ENCODE measurements at places on chromosomes 6 and 20. TPM values are rescaled to one million over a fixed set of nuclear protein-coding genes. Genes with fewer than 3 reads are reported as not detected.
A peak's percentile ranks its signal among the peaks of the same experiment; 100 is the strongest.

DNA sequence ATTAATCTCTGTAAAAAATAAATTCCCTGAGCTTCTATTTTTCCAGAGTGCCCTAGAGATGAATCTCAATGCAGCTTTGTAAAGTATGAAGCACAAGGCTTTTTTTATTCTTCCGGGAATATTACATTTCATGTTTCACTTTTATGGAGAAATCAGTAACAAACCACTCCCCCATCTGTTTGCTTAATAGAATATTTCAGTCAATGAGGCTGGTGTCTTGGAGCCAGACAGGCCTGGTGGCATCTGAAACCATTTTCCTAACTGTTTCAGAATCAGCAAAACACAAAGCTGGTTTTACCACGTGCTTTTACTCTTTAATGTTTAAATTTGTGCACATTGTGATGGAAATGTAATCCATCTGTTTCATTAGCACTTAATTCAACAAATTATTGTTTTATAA, 400.8 kb upstream of the HSF2 start:
- DNase-seq, result no peak

DNA sequence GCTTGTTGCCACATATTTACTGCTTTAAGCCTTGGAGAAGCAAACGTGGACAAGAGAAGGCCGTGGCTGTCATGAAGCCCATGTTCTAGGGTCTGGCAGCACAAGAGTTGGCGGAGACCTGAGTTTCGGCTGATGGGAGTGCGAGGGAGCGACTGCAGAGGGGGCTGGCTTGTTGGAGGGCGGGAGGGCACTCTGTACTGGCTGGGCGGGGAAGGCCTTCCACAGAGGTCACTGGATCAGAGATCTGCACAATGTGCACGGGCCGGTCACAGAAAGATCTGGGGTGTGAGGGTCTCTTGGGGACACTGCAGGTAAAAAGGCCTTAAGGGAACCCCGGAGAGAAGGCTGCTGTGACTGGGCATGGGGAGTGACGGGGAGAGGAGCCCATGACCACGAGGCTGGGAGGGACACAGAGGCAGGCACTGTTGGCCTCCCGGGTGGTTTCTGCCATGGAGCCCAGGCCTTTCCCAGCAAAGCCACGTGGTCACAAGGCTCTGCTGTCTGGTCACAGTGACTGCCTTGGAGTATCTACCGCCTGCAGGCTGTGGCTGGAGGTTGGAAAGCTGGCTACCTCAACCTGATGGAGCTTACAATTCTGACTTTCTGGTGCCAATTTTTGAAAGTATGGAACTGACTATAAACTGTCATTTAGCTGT, 23.8 kb downstream of the FOXC1 start:
- DNase-seq, result no peak

DNA sequence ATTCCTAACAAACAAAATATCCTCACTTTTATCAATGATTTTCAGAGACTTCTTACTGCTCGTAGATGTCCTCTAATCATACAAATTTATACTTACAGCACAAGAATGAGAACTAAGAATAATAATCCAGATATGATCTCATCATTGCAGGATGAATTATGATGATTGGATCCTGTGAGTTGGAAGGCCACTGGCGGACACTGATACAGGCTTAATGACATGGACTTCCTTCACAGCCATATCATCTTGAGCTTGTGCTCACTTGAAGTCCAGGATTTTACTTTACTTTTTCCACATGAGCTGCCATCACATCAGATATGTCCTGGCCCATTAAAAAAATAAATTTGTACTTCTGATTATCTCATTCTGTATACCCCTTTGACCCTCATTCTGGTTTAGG, 94.3 kb downstream of the NKAIN2 start:
- no peak for DNase-seq

GRCh38 chr20:24314053-24314452, 155.4 kb upstream of the SYNDIG1 start:
- no peak for DNase-seq

GRCh38 chr20:36959242-36959641, 7.7 kb upstream of the SAMHD1 start:
- DNase-seq, result no peak

DNA sequence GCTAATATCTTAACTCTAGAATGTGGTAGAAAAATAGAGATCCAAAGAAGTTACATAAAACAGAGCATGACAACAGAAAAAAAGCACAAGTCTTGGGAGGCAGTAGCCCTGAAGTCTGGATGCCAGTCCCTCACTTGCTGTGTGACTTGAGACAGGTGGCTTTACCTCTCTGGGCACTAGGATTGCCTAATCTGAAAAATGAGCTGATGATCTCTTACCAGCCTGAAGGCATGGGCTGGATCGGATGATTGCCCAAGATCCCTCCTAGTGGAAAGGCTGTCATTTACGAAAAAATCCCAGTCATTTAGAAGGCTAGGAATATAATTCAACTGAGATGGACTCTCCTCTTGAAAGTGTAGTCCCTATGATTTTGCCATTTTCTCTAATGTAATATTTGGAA, 10.9 kb upstream of the GCM1 start:
- no peak for DNase-seq

DNA sequence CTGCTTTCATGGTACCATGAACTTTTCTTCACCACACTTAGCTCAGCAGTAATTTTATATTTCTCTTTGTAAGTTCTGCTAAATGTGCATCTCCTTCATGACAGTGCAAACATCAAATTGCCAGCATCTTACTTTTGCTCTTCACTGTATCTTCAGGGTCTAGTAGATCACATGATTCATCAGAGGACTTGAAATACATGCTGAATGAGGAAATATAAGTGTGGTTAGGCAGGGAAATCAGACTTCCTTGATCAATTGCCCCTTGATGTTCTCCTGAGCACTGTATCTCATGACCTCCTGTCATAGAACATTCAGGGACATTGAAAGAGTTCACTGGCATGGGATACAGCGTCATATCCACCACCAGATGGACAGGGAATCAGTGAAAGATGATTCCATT, 25.3 kb upstream of the POLR1H start:
- no peak for DNase-seq

DNA sequence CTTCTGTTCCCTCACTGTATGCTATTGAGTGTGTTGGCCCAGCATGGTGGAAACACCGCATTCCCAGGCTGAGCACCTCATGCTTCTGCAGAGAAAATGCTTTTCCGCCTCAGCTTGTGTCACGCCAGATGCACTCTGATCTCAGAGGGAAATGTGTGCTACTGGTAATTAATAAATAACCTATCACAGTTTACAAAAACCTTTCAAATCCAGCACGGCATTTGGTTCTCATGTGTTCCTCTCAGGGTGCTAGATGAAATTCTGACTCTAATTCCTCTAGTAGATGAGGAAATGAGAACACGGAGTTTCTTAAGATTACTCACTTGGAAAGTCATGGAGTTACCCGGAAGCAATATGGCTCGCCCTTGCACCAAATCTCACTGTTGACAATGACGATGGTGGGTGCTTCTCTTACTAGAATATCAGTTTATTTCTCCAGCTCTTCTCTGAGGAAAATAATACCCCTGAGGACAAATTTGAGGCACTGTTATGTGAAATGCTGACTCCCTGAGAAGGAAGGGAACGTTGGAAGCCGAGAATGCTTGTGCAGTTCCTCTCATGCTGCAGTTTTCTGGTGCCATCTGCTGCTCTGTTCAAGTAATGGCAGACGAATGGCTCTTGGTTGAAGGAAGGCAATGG, 116.6 kb downstream of the RNF144B start:
- DNase-seq, result peak; percentile 34

GRCh38 chr6:77565370-77565769, 87.5 kb upstream of the MEI4 start:
- DNase-seq, result no peak

GRCh38 chr6:157326979-157327378, 3.7 kb upstream of the TMEM242 start:
- DNase-seq, result no peak

DNA sequence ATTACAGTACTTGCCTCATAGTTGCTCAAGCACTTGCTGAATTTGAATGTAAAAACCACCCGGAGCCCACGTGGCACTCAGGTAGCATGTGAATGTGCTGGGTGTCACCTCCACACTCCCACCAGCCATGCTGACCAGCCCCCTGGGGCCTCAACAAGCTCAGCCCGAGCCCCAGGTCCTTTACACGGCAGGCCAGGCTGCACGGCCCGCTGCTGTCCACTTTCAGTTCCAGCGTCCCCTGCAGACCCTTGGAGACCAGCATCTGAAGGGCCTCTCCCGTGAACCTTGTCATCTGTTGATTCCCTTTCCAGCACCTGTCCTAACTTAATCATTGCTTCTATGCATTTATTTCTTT, 33.3 kb upstream of the ZBP1 start:
- no peak for DNase-seq

DNA sequence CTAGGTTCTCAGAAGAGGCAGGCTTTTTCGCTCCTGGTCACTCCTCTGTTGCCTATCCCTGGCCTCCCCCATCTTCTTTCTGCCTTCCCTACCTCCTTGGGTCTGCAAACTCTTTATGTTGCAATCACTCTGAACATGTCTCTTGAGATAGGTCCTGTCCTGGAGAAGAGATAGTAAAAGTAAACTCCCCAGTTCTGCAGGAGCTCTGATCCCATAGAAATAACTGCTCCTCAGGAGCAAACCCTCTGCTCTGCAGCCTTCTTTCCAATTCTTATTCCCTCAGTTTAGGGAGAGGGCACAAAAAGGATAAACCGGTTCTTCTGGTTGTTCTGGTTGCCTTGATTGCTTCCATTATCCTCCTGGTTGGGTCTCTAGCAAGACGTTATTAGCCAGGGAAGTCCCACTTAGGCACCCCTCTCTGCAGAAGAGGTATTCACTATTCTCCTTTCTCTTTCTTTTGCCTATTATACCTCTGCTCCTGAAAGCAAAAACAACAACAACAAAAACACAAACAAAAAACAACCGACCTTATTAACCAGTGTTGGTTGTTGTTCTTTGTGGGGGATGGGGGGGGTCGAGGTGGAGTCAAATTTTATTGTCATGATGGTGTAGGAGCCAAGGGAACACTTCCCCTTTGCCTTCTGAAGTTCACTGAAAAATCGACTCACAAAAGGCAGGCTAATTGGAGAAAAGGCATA, 973 bp downstream of the TRIM38 start:
- DNase-seq, result peak; percentile 9

GRCh38 chr6:150548330-150548729, 51.4 kb upstream of the PLEKHG1 start:
- no peak for DNase-seq

- DNase-seq, result no peak
Measured at GRCh38 chr20:48862279-48862678, 34.5 kb upstream of the PREX1 start.

DNA sequence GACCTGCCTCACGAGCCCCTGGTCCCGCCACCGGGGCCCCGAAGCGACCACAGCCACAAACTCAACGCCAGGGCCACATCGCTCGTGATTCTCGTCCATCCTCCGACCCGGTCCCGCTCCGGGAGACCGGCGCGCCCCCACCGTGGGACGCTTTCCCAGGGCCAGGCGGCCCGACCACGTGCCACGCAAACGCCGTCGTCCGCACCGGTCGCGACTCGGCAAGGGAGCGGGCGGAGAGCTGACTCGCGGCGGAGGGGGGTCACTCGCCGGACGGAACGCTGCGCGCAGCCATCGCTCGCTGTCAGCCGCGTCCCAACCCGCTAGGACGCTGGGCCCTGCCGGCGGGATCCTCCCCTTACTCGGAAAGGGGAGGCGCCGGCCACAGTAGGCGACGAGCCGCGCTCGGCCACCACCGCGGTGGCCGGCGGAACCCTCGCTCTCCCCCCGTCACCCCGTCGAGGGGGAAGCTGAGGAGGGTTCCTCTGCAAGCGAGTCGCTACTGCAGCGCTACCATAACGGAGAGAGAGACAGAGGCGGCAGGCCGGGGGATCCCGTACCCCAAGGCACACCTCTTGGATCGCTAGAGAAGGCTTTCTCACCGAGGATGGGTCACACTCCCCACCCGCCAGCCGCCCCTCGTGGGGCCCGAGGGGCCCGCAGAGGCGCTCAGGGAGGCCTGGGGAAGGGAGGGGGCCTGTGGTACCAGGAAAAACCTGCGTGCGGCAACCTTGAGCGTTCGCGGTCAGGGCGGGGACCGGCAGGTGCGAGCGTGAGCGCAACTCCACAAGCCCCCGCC, 511.8 kb upstream of the ZNF337 start:
- DNase-seq, result peak; percentile 46

DNA sequence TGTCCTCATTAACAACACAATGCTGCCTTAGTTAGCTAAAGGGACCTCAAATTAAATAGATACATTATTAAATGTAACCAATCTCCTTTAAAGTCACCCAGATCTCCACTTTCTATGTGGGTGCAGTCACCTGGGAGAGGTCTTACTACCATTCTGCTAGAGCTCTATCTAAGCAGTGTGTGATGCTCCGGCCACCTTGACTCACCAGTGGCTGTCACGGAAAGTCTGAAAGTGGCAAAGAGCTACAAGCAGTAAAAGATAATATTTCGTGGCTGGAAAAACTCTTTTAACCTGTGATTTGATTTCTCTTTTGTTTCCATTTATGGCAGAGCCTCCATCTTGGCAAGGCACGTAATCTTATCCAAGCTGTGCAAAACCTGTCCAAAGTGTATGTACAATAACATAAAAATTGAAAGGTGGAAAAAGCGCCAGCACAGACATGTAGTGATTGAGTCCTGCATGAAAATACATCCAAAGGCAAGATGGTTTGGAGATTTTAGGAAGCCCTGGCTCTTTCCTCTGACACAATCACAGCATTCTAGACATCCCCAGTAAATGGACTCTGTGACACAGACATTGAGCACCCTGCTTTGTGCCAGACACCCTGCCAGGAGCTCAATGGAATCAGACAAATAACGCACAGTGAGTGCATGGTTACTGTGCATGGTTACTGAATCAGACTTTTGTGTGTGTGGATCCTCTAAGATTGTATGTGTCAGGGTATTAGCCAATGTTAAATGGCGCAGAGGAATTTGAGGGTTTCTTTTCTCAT, 116.6 kb downstream of the ADAT2 start:
- no peak for DNase-seq

DNA sequence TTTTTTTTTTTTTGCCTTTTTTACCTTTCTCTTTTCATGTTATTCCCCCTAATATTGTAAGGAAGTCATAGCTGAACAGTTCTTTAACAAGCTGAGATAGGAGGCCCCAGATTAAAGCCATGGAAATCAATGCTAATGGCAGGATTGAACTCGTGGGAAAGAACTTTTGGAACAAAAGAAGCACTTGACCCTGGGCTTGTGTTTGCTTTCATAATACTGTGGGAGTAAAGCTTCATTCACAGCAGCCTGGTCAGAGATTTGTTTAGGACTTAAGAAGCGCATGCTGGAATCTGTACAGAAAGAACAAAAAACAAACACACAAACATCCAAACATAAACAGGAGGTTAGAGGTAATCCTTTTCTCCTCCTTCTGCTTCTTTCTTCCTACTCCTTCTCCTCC, 5.1 kb downstream of the HEY2 start:
- DNase-seq, result no peak

GRCh38 chr6:148869585-148869984, 122.8 kb downstream of the UST start:
- DNase-seq, result no peak

BMP2 gene
- 0.47 TPM for total RNA-seq

HLA-DRB1 gene
- total RNA-seq, result 501 TPM

OR2H2 gene
- total RNA-seq, result not detected

PDE7B gene
- 4.4 TPM for total RNA-seq

KIF25 gene
- total RNA-seq, result 0.80 TPM

MROH8 gene
- 2.8 TPM for total RNA-seq

FAM83B gene
- 6.6 TPM for total RNA-seq

SEMG1 gene
- 0.24 TPM for total RNA-seq

IRF4 gene
- total RNA-seq, result 7.6 TPM

NDUFAF4 gene
- 32.3 TPM for total RNA-seq

MYLK4 gene
- 0.42 TPM for total RNA-seq
